ENCODE measurements at places on chromosomes 16 and 17. TPM values are rescaled to one million over a fixed set of nuclear protein-coding genes. Genes with fewer than 3 reads are reported as not detected.

PRPF8 gene
- total RNA-seq, result 273 TPM

TPSD1 gene
- total RNA-seq, result not detected

KRTAP4-6 gene
- total RNA-seq, result not detected

PTX4 gene
- not detected for total RNA-seq

VTN gene
- 22.7 TPM for total RNA-seq
